Cerebellum (tissue), 4 donors: ENCODE measurements at places on chromosomes 12 and 14.

- no peak for DNase-seq
Measured at GRCh38 chr12:6963791-6964413, 6.6 kb downstream of the PHB2 start.

GRCh38 chr14:73370561-73370960 lies 87.8 kb downstream of the NUMB start:
- no peak for DNase-seq

- no peak for DNase-seq
Measured at GRCh38 chr12:10179776-10180181, 947 bp downstream of the TMEM52B start.

DNA sequence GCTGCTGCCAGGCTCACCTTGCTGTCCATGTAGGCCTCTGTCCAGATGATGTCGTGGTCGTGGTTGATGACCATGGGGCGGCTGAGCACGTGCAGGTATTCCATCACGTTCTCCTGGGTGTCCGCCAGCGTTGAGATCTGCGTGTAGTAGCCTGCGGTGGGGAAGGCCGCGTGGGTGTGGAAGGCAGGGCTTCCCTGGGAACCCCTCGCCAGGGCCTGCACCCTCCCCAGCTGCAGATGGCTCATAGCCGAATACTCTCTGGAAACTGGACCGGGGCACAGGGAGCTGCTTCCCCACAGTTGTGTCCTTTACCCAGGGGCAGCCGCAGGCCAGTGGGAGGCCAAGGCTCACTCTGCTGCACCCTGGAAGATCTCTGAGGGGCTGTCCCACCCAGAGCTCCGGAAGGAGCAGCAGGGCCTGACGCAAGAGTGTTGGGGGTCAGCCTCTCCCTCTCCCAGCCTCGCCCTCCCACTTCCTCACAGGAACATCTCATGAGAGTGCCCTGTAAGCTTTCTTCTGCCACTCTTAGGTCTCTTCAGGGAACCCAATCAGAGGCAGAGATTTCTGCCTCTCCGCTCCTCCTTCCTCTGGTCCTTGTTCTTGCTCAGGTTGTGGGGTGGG lies 35.5 kb downstream of the CACNA2D4 start:
- DNase-seq = no peak

DNA sequence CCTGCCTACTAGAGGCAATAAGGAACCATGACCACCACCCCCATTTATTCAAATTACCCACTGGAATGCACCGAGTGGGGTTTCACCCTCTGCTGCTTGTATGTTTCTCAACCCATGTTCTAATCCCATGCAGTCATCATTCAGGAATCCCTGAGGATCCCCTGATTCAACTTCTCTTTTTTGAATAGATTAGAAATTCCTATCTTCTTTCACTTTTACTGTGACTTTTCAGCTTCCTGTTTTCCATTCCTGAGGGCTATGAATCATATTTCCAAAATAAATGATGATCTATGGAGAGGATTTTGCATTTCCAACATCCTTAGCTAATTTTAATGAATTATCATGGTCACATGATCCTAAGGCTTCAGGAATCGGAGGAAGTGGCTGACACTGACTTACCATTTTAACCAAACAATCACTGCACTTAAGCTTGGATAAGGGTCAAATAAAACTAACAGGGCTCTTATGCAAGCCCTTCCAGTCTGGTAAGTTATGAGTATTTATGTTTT lies 19.4 kb upstream of the P2RX4 start:
- DNase-seq = no peak

DNA sequence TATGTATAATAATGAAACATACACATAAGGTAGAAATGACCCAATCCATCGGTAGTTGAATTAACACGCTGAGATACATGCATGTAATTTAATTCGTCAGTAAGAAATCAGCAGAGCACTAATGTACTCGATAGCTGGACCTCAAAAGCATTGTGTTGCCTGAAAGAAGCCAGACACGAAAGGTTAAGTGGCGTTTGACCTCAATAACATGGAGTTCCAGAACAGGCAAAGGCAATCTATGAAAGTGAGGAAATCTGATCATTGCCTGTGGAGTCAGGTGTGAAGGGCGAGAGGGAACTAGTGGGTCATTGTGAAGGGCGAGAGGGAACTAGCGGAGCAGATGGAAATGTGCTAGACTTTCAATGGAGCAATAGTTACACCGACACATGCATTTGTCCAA lies 970.4 kb upstream of the TMEM132C start:
- DNase-seq = no peak

DNA sequence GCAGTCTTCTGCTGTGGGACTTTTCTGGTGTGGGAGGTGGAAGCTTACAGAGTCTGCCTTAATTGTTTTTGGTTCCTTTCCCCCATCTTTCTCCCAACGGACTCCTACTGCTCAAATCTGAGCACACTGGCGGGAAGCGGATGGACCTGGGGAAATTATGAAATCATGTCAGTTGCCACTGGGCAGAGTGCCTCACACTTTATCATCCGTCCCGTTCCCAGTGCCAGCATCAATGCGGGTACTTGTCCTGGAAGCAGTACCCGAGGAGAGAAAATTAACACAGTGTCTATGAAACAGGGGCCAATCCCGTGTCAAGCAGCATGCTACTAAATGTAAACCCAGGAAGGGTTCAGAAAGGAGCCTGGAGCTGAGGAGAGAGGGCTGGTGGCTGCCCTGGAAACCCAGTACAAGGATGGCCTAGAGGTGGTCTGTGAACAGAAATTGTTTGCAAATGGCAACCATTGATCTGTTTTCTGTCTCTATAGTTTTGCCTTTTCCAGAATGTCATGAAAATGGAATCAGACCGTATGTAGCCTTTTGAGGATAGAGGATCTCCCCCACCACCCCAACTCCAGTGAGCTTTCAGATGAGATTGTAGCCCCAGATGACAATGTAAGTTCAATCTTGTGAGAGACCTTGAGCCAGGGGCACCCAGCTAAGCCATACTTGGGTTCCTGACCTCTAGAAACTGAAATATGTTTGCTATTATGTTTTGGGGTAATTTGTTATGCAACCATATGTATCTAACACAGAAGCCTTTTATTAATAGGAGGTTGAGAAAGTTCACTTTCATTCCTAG lies 908 bp upstream of the CDKL1 start:
- DNase-seq = peak; percentile 32

DNA sequence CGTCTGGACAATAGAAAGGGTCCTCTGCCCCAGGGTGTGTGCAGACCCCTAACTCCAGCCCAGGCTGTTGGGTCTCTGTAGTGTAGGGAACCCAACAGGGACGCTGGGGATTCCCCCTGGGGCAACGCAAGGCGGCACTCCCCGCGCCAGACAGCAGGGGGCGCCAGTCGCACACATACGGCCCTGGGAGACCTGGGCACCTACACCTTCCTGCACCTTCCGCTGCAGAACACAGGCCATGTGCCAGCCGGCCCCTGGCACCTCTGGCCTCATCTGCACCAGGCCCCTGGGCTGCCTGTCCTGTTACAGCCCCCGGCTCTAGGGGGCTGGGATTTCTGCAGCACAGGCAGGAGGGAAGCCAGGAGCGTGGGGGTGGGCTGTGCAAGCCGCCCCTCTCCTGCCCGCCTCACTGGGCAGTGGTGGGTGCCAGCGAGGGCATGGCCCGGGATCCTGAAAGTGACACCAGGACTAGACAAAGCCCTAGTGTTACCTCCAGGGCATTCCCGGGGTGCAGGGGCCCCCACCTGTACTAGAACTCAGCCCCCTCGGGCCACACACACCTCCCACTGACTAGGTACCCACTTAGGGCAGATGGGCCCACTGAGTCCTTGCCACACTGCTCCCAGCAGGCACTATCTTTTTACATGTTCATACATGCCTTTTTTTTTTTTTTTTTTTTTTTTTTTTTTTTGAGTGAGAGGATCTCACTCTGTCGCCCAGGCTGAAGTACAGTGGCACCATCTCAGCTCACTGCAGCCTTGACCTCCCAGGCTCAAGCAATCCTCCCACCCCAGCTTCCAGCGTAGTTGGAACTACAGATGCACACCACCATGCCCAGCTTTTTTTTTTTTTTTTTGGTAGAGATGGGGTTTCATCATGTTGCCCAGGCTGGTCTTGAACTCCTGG lies 37.5 kb downstream of the CCNK start:
- peak; percentile 80 for DNase-seq

DNA sequence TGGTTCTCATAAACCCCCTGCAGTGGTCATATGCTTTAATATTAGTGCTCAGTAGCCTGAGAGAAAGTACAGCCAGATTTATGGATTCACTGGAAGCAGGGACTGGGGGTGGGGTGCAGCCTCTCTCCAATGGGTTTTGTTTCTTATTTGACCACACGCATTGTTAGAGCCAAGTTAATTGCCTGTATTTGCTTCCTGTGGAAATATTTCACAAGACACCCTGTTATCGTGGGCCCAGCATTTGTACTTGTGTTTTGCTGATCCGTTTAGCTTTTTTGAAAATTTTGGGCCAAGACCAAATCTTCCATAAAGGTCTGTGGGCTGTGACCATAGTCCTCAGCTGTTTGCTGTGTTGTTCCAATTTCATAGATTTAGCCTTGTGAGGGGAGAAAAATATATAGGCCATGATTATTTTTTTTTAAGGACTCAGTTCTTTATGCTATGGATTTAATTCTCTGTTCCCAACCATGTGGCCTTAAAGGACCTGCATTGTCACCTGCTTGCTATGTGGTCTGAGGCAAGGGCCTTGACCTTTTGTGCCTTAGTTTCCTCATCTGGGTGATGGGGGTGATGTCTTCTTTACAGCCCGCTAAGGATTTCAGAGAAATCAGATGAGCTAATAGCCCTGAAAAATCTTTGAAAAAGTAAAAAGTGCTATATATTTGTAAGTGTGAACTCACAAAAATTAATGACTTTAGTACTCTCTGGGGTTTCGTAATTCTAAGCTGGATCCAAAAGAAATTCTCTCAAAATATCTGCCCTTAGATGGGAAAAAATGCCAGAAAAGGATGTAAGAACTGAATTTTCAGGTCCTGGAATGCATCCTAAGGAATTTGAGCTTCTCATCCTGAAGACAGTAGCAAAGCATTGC lies 370.2 kb downstream of the DPF3 start:
- no peak for DNase-seq

DNA sequence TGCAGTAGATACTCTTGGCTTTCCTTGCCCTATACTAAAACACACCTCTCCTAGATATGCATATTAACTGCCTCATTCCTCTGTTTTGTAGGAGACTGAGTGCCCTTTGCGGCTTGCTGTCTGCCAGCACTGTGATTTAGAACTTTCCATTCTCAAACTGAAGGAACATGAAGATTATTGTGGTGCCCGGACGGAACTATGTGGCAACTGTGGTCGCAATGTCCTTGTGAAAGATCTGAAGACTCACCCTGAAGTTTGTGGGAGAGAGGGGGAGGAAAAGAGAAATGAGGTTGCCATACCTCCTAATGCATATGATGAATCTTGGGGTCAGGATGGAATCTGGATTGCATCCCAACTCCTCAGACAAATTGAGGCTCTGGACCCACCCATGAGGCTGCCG lies 15.4 kb downstream of the TRAFD1 start:
- DNase-seq = no peak

- no peak for DNase-seq
Measured at GRCh38 chr14:34684578-34684977, 29.8 kb downstream of the CFL2 start.

GRCh38 chr14:58280954-58281787 lies 17.2 kb upstream of the ARID4A start:
- DNase-seq = peak; percentile 49

GRCh38 chr14:77763978-77764377 lies 3.0 kb upstream of the SNW1 start:
- DNase-seq = no peak

- no peak for DNase-seq
Measured at GRCh38 chr14:60214003-60214402, 35.0 kb upstream of the PPM1A start.

GRCh38 chr14:44814196-44814595 lies 147.6 kb downstream of the KLHL28 start:
- DNase-seq = no peak

- no peak for DNase-seq
Measured at GRCh38 chr12:5085896-5086295, 42.2 kb downstream of the KCNA5 start.

- DNase-seq = no peak
Measured at GRCh38 chr14:92553438-92553837, 39.9 kb downstream of the RIN3 start.

DNA sequence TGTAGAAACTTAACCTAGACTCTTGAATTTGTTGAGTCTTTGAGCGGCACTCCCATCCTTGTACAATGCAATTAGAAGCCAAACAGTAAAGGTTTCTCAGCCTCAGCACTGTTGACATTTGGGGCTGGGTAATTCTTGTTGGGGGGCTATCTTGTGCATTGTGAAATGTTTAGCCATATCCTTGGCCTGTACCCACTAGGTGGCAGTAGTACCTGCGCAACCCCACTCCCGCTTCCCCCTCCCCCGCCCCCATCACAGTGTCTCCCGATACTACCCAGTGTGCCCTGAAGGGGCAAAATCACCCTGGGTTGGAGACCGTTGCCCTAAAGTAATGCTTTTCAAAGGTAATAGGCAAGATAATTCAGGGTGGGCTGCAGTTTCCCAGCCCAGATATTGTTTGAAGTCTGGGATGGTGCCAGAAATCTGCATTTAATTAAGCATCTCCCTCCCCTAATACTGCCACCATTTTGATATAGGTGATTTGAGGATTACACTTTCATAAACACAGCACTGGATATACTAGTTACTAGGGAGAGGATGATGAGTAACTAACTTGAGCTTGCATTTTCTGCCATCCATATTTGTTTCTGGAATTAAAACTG lies 1.8 kb downstream of the COX6A1 start:
- peak; percentile 60 for DNase-seq

DNA sequence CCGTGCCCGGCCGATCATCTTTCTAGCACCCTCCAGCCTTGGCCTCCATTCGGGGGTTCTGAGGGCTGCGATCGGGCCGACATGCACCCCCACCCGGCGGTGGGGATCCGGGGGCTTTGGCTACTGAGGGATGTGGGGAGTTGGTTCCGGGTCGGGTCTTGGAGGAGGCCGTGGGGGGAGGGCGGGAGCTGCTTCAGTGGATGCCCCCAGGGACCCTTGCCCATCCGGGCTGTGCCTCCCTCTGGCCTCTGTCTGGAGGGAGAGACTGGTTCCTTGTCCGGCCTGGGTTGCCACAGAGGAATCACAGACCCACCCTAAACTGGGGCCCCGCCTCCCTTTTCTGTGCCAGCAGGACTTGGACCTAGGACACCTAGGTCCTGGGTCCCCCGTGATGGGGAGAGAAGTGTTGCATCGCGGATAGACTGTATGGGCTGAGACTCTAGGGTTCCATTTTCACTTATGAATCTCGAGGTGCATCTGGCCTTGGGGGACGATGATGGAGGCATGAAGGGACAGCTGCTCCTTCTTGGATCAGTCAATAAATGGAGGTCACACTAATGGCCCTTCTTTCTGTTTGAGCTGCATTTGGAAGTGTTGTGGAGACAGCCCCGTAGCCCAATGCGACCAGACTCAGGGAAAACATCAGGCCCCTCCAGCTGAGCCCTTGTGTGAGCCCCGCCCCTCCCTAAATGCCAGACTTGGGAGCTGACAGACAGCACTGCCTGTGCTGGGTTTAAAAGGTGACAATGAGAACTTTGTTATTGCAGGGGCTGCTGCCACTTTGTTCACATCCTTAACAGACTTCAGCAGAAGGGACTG lies 577 bp downstream of the DTX3 start:
- peak; percentile 45 for DNase-seq

DNA sequence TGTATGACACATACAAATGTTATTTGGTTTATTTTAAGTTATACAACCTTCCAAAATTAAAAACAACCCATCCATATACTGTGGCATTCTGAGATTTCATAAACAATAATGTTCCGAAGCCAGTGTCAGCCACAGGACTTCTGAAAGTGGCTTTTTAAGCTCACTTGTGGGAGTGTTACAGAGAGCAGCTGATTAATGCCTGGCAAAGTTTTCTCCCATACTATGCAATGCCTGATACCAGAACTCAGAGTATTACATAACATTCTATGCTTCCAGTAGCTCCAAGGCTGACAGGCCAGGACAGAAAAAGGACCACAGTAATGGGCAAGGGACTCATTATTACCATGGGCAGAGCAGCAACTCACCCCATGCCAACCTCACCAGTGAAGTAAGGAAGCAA lies 29.3 kb downstream of the NELL2 start:
- DNase-seq = no peak
